ENCODE measurements at places on chromosomes 3 and 15.
A peak's percentile ranks its signal among the peaks of the same experiment; 100 is the strongest.

DNA sequence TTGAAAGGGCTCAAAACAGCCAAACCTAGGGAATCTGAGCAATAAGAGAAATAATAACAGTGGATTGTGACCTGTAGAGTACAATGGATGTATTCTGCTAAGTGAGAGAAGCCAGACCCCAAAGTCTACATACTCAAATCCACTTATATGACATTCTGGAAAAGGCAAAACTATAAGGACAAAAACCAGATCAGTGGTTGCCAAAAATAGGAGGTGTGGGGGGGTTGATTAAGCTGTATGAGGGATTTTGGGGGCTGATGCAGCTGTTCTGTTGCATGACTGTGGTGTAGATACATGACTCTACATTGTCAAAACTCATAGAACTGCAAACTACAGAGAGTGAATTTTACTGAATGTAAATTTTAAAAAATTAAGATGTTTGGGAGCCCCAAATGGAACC is 20.1 kb upstream of the CGNL1 start:
- no peak for DNase-seq

DNA sequence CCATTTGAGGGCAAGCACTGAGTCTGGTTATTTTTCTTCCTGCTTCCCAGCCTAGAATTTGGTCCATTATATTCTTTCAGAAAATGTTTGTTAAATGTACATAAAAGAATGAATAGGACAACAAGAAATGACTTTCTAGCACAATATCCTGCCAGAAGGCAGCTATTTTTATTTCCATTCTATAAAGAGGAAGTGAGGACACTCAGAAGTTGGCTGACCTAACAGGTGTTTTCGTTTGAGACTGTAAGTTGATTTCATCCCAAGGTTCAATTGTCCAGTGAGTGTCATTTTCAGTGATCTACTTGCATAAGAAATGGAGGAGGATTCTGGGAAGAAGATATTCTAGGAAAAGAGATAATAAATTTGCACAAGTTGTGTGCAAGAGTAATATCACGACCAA is 191.9 kb upstream of the POU1F1 start:
- no peak for DNase-seq

- no peak for DNase-seq
Measured at GRCh38 chr3:61527011-61527410, 34.4 kb upstream of the PTPRG start.

DNA sequence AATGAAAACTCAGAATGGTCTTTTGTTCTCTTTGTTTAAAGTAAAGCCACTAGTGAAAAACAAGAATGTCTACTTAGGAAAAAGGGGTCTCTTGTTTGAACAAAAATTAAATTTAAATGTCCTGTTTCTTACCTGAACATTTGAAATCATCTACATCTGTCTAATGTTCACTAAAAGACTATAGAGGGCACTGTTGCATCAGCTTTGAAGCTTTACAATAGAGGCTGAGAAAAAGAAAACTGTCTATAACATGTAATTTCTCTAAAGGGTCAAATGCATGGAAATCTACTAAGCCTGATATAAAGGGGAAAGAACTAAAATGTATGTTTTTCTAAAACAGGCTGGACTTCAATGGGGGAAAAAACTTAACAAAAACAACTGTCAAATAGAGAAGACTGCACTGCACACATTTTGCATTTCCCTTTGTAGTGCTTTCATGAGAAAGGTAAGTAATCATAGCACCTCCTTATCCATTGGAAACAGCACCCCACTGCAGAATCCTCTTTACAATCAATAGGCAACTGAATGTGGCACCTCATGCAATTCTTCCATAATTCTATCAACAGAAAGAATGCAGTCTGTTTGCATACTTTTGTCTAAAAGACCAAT is 26.3 kb downstream of the DPH6 start:
- DNase-seq: peak; percentile 54

- no peak for DNase-seq
Measured at GRCh38 chr15:83565553-83566159, 88.3 kb upstream of the ADAMTSL3 start.

DNA sequence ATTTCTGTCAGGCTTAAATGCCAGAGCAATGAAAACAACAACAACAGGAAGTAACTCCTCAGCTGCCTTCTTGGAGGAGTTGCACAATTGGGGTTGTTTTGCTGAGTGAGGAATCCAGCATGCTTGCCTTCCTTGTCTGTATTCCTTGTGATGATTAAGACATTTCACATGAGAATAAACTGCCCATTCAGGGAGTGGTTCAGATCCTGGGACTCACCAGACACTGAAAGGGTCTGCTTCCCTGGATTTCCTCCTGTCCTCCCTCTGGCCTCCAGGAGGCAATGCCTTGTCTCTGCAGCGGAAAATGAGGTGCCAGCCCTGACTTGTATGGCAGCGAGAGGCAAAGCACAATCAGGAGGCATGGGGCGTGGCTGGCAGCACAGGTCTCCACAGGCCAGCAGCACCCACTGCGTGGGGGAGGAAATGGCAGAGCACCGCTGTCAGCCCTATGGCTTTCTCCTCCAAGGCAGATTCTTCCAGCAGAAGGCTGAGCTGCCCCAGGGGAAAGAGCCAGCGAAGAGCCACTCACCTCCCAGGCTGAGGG is 41.5 kb downstream of the RBP2 start:
- no peak for DNase-seq

GRCh38 chr3:113262304-113262665 is 50.9 kb downstream of the BOC start:
- no peak for DNase-seq

DNA sequence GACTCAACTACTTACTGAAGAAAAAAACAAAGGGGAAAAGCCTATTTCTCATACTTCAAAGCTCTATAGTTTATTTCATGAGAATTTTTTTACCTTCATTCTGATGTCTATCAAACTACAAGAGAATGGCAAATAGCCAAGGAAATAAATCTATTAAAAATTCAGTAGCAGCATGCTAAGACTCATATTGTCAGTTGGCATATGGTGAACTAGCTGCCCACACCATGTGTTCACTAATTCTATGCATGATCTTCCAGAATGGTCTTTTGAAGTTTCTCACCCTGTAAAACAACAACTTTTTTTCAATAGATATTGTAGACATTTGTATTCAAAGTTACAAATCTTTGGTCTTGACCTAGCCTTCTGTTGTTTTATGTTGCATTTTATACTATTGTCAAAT is 386.2 kb downstream of the RSL24D1 start:
- DNase-seq: no peak

DNA sequence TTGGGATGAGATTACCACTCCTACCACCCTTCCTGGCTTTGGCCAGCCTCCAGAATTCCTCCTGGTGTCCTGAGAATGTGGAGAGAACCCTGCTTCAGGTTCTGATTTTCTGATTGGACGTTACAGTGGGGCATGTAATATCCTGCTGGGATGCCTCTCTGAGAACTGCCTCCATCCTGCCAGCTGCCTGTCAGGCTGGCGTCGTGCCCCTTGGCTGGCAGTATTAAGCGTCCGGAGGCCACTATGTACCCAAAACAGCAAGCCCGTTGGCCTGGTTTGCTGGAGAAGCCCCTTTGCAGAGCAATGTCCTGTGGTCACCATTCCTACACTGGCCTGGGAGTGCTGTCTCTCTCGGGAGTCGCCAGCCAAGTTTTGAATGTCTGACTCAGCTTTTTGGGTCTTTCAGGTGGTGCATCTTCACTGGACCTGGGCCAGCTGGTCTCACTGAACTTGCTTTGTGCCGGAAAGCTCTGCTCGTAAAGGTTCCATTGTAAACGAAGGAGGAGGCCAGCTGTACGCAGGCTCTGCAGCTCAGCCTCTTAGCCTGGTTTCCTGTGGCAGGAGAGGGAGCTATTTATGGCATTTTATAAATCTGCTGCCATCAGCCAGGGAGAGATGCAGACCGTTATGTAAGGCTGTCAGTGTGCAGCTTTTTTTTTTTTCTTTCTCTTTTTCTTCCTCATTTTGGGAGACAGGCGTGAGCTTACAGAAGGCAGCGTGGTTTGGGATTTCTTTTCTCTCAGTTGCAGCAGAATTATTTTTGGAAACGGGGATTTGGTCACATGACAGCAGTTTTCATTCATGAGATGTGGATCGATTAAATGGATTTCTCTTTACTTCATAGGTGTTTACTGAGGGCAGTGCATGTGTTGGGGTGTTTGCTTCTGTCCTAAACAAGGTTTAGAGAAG is 19.0 kb upstream of the TRAK1 start:
- no peak for DNase-seq

DNA sequence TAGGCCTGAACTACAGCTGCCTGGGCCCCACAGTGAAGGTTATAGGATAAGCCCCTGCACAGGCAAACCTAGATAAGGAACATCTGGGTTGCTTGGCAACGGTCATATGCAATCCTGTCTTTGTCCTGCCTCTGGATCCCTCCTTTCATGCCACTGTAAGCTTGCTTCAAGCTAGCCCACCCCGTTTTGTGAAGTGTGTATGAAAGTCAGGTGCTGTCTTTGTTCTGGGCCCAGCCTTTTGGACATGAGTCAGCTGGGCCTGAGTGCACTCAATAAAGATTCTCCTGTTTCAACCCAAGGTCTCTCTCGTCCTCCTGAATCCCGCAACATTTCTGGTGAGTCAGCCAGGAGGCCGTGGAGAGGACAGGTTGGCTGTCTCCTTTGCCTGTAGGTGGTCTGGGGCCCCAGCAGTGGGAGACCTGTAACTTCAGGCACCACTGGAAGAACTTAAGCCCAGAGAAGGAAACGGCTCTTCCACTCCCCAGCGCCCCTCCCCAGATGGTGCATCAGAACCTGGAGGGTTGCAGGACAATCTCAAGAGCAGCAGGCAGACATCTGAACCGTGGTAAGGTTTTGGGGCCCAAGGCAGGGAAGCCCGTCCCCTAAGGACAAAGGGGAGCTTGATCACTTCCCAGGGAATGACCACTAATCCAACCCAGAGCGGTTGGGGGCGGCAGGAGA is 8.3 kb upstream of the SLC9C1 start:
- no peak for DNase-seq

DNA sequence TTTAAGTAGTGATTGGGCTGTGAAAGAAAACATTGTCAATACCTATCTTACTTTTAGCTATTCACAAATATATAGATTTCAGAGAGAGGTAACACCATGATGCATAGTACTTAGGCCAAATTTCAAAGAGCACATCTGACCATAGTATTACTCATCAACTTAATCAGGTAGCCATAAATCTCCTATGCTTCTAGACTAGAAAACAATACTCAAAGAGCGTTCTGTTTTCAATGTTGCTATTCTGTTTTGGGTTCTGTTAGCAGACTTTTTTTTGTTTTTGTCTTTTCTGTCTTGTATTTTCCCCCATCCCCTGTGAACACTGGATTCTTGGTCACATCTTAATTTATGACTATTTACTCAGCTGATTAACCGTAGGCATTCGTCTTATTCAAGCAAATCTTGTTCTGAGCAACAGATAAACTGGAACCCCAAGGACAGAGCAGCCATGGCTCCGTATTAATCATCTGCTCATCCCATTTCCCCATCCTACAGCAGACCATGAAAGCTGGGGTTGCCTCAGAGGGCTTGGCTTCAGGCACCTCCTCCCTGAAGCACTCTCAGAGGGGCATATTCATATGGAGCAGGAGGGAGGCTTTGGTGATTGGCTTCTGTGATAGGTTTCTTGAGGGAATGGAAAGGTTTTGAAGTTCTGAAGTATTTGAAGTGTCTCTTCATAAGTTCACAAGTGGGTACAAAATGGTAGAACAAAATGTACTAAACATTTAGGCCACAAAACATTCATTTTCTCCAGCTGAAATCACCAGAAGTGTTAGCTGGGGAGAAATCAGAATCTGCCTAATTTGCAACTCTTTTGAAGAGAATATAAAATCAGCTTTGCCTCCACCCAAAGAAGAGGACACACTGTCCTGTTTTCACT is 105.3 kb downstream of the TNIK start:
- no peak for DNase-seq

GRCh38 chr3:79103307-79103706 is 664.5 kb downstream of the ROBO1 start:
- no peak for DNase-seq

DNA sequence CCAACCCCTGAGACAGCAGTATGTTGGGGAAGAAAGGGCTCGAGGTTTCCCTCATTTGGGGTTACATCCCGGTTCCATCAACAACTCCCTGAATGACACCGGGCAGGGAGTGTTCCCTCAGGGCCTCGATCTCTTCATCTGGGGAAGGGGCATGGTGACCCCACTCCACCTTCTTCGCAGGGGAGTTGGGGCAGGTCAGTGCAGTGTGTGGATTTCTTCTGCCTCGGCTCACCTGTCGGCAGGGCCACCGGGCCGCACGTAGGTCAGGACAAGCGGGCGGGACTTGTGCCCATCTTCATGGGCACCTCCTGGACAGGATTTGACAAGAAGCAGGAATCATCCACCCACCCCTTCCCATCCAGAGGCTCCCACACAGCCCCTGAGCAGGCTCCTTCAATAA is 17.4 kb downstream of the GRIP2 start:
- no peak for DNase-seq
